ENCODE measurements at places on chromosomes 2 and 18.

DNA sequence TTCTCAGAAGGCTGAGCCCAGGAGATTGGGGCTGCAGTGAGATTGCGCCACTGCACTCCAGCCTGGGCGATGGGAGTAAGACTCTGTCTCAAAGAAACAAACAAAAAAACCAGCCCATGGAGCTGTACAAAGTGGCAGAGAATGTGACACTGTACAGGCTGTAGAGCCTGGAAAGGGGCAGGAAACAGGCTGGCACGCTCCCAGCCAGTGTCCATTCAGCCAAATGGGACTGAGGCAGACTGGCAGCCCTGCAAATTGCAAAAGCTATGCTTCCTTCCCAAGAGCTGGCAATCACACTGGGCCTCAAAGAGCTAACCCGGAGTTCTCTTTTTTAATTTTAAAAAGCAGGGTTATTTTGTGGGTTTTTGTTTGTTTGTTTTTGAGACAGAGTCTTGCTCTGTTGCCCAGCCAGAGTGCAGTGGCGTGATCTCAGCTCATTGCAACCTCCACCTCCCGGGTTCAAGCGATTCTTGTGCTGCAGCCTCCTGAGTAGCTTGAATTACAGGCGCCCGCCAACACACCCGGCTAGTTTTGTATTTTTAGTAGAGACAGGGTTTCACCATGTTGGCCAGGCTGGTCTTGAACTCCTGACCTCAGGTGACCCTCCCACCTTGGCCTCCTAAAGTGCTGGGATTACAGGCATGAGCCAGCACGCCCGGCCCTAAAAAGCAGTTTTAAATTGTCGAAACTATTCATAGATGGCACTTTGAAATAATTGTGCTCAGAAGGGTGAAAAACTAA, 42.8 kb downstream of the SCRN3 start:
- no peak for DNase-seq

DNA sequence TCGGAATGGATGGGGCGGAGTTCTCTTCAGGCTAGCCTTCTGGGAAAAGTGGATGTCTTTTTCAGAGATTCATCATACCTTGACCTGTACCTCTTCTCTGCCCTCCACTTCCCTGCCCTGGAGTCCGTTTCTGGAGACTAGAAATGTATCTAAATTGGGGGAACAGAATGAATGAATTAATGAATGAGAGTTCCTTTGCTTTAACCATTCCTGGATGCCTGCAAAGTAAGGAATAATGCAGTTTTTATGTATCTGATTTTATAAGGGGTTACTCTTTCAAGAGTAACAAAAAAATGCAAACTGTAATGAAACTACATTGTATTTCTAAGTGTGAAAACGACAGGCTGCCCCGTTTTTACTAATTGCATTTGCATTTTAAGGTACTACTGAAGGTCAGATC, 2.0 kb downstream of the SOWAHC start:
- DNase-seq, result no peak

- DNase-seq, result peak; percentile 53
Observed at GRCh38 chr2:46116150-46116549, 181.1 kb upstream of the EPAS1 start.

- no peak for DNase-seq
Observed at GRCh38 chr2:19036091-19036490, 322.3 kb downstream of the OSR1 start.

- no peak for DNase-seq
Observed at GRCh38 chr2:209005371-209005770, 418.5 kb upstream of the MAP2 start.

DNA sequence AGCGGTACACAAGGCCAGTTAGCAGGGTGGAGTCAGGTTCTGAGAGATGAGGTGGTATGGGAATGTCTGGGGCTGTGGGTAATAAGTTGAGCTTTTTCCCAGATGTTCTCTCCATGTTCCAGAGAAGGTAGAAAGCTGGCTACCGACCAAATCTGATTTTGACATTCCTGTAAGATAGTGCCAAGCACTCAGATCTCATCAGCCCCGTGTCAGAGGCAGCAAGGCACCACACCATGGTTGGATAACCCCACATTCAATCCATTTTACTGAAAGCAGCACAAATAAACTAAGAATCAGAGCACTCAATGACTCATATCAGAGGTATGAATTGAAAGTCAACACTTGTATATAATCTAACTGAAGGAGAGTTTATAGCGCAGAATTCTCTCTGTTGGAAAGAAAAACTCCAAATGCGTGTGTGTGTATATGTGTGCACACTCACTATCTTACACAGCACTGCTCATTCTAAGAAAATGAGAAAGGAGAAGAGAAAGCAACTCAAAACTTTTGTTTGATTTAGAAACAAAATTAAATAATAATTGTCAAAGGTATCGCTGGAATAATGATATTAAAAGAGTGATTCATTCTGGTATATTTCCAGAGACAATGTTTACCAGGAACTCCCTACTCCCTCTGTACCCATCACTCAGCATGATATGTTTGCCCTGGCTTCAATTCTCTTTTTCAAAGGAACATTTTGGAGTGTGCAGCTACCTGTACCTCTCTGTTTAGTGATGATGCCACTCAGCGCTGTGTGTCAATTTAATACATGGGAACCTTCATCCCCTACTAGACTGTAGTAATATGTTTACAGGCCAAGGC, 375.1 kb upstream of the ID2 start:
- no peak for DNase-seq

DNA sequence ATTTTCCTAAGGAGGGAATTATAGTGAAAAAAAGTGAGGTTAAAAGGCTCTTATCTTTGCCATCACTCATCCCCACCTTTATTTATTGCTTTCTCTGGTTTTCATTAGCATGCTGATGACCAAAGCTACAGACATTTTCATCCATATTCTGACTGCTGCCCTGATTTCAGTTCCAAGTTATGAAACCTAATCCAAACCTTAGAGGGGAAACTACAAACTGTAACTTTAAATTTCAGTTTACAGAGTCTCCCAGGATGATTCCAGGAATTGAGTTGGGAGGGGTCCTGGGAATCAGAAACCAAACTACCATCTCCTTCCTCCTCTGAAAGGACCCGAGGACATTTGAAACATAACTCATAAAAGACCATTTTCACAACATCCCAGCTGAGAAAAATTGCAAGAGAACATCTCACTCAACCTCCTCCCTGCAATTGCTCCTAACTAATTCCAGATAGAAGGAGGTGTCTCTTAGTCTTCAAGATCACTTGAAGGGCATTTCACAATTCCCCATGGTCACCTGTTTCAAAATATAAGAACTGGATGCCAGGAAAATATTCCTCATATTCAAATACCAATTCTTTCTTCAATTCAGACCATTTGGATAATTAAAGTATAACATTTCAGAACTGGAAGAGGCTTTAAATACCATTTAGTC, 520.6 kb downstream of the TNS1 start:
- DNase-seq, result no peak

DNA sequence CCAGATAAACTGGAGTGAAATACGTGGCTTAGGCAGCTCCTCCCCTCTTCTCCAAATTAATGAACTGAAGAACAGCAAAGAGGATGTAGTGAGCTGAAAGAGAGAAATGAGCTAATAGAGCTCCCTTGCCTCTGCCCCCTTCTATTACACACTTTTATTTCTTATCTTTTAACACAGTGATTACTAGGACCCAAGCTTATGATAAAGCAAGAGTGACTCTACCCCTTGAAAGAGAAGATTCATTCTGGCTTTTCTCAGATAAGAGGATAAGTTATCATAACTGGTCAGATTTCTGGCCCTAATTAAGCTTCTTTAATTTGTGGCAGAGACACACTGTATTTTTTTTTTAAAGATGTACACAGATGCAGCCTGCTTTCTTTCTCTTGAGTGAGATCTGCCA, 102.2 kb downstream of the MSTN start:
- DNase-seq, result no peak

- DNase-seq, result no peak
Observed at GRCh38 chr2:116317111-116317510, 1497.4 kb upstream of the DDX18 start.

- no peak for DNase-seq
Observed at GRCh38 chr18:76463872-76464271, 31.2 kb downstream of the ZNF516 start.

- DNase-seq, result peak; percentile 18
Observed at GRCh38 chr2:64426183-64426952, 27.6 kb upstream of the LGALSL start.

DNA sequence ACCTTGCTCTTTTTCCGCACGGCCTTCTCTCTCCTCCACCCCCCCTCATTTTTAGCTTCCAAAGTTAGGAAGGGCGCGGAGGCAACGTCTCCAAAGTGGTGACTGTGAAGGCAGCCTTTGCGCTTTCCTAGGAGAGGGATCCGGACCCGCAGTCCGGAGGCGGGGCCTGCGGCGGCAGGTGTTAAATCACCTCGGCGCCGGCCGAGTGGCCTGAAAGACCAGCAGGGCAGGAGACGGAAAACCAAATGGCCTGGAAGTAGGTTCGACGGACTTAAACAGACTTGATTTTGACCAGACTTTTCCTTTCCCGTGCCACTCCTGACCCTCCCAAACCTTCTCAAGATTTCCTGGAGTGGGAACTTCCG, 615 bp downstream of the GORASP2 start:
- DNase-seq, result peak; percentile 22

- no peak for DNase-seq
Observed at GRCh38 chr2:199484927-199485326, 27.2 kb upstream of the SATB2 start.

DNA sequence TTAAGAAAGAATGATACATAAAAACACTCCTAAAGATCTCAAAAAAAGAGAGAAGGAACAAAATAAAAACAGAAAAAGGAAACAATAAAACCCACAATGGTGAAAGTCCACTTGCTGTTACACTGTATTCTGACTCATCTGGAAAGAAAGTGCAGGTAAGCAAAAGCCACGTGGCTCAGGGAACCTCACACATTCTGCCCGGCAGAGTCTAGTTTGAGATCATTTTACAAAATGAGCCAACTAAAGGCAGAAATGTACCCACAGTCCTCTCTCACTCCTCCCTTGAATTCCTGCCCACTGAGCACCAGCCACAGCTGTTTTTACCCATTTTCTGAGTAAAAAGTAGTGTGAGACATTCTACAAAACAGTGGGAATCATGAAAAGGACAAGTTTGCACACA, 10.0 kb downstream of the KCNH7 start:
- DNase-seq, result no peak

DNA sequence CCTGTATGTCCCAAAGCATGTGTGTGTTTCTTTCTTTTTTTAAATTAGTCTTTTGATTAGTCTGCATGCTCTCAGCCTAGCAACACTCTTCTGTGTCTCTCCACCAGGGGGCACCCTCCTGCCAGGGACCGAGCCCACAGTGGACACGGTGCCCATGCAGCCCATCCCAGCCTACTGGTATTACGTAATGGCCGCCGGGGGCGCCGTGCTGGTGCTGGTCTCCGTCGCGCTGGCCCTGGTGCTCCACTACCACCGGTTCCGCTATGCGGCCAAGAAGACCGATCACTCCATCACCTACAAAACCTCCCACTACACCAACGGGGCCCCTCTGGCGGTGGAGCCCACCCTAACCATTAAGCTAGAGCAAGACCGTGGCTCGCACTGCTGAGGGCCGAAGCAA, 93.8 kb downstream of the NRP2 start:
- DNase-seq, result peak; percentile 48

DNA sequence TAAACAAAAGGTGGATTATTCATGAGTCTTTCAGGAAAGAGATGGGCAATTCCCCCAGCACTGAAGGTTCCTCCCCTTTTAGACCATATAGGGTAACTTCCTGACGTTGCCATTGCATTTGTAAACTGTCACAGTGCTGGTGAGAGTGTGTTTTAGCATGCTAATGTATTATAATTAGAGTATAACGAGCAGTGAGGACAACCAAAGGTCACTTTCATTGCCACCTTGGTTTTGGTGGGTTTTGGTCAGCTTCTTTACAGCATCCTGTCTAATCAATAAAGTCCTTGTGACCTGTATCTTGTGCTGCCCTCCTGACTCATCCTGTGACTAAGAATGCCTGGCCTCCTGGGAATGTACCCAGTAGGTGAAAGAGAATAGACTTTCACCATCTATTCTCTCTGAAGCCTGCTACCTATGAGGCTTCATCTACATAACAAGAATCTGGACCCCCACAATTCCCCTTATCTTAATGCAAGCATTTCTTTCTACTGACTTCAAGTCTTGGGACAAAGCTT, 148.7 kb downstream of the CABLES1 start:
- peak; percentile 75 for DNase-seq

All from fibroblast of mammary gland (primary cell).